ENCODE measurements at places on chromosomes 7 and 10.

- no peak for DNase-seq
Measured at GRCh38 chr10:100600218-100600617, 64.5 kb downstream of the HIF1AN start.

DNA sequence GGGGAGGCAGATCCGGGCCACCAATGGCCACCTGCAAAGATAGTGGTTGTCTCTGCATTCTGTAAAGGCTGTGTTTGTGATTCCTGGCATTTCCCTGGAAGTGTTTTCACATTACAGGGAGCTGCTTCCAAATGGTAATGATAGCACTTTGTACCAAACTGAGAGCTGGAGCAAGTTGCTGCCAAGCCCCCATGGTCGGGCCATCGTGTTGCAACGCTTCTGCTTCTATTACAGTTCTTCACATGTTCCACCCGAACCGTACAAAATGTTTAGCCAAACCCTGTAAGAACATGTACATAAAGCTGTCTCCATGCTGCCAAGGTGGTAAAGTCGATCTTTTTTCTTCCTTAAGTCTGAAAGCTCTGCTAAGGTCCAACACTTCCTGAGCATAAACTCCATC is 397.7 kb upstream of the NFE2L3 start:
- no peak for DNase-seq

GRCh38 chr10:88565072-88565471 is 18.0 kb downstream of the RNLS start:
- peak; percentile 22 for DNase-seq

GRCh38 chr7:69208848-69209247 is 389.4 kb upstream of the AUTS2 start:
- no peak for DNase-seq

DNA sequence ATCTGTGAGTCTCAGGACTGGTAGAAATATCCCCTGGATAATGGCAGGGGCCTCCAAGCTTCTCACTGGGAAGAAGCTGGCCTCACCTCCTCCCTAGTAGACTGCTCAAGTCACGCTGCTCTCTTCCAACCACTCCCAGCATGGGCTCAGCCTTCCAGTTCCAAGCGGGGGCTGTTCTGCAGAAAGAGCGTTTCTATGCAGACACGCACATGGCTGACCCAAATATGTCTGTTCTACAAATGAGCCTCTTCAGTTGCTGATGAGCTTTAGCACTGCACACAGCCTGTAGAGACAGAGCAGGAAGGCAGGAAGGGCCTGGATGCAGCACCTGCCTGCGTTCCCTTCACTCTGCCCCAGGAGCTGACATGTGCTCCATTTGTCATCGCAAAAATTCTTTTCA is 523.9 kb upstream of the MGMT start:
- DNase-seq: no peak

DNA sequence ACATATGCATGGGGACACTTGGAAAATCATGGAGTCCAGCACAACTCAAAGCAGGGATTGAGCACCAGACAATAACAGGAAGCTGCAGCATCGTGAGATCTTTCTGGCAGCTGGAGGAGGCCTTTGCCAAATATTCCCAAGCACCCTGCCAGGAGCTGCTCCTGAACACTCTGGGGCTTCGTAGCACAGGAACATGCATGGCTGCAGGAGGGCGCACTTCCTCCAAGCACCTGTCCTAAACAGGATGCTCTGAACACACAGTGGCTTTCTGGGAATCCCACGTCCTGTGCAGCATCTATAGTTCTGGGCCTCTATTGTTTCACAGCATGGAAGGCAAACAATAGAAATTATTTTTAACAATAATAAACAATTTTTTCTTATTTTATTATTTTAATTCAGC is 4.1 kb downstream of the ABLIM1 start:
- DNase-seq: no peak

DNA sequence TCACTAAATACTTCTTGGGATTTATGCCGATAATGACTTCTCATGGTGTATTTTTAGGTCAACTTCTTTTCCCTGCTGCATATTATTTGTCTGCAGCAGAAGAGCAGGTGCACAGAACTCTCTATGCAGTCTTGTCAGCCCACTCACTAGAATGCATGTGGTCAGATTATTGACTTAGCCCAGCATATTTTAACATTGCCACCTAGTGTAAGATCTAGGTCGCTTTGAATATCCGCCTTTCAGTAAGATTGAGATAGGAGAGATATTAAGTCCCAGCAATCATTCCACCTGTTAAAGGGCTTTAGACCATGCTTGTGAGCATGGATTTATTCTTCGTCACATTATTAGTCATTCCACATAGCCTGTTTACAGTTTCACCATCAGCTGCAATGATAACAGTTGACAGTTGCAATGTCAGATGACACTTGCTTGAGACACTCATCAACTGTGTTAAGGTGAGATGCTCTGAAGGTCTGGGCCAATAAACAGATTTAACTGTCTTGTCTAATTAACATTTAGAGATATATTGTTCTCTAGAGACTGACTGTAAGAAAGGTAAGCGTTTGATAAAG is 491.7 kb downstream of the ARL4A start:
- DNase-seq: peak; percentile 4

DNA sequence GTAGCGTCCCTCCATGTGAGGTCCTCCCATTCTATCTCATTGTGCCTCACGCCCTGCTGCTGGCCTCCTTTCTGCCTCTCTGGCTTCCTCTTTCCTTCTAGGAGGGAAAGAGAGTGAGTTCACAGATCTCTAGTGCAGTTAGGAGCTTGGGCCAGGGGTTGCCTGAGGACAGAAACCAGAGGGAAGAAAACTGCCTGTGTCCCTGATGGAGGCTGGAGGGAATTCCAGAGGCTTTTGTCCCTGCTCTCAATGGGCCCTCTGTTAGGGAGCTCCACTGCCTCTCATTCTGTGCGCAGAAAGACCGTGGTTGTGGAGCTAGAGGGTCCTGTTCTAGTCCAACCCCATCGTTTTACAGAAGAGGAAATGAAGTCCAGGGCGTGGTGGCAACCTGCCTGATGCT is 4.6 kb downstream of the MARVELD1 start:
- no peak for DNase-seq

DNA sequence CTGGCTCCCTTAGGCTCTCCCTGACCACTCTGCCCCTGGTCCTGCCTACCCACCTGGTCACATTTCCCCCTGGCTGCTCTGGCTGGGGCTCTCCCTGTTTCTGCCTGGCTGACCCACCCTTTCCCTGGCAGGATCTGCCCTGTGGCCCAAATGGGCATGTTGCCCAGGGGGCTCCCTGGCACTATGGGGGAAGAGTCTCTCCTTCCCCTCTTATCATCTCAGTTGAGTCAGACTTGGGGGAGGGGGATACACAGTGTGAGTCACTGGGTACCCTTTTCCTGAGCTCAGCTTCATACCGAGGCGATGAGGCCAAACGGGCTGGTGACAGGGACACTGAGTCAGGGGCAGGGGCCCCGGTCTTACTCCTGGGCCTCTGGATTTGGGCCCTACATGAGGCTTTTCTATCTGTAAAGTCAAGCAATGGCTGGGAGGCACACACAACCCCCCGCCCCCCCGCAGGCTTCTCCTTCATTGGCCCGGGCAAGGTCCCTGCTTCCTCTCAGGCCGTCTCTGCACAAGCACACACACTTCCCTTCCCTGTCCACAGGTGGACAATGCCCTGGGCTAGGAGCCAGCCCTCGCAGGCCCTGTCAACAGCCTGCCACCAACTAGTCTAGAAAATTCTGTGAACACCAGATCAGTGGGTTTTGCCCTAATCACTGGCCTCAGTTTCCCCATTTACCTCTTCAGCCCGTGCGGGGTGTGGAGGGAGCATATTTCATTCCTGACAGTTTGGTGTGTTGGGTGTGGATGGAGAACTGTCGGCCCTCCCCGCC is 627 bp upstream of the FLNC start:
- peak; percentile 73 for DNase-seq
